ENCODE measurements at places on chromosomes 7 and 10.

DNA sequence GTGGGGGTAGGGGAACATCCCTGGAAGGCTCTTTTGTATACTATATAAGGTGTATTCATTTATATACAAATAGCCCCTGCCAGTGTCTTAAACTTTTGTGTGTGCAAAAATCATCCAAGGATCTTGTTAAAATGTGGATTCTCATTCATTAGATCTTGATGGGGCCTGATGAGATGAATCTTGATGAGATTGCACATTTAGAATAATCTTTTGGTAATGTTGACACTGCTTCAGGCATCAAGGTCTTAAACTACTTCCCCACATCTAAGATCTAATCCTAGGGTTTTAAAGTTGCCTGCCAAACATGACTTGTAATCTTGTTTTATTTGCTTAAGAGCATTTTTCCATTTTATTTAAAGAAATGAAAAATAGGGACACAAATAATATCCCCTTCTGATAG is 13.0 kb downstream of the TLX1 start:
- DNase-seq = no peak

DNA sequence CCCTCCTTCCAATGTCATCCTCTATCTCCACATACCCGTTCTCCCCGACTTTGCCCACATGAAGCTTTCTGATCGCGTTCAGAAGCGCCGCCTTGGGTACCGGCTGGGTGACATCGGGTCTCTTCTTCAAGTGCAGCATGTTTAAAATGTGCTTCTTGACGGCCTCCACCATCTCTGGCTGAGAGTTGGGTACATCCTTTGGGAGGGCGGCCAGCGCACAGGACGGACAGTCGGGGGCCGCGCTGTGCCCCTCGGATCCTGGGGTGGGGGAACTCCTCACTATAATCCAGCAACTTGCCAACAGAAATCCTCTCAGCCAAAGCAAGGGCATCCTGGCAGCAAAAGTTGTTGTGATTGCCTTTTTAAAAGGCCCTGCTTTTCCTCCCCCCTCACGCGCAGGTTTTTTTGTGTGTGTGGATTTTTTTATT is 2.8 kb downstream of the INHBA start:
- no peak for DNase-seq

DNA sequence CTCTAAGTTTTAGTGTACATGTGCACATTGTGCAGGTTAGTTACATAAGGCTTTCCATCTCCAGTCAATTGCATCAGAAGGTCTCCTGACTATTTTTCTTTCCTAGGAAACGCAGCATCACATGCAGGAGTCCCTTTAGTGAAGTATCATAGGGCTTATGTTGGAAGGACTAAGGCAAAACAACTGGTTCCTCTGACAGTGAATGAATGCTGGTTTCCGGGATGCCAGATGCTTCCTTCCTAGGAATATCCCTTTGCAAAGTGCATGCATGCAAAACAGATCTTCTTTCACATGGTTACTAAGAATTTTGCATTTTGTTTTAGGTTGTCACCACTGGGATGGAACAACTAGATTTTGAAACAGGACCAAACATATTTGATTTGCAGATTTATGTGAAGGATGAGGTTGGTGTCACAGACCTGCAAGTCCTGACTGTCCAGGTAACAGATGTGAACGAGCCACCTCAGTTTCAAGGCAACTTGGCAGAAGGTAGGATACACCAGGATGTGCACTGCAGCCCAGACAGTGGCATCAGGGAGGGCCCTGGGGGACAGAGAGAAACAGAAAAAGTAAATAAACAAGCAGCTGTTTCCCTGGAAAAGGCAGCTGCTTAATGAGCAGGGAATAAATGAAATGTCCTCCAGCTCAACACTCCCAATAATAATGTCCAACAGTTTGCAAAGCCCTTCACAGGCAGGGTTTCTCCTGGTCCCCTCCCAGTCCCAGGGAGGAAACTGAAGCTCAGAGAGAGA is 17.8 kb downstream of the CDHR3 start:
- no peak for DNase-seq

DNA sequence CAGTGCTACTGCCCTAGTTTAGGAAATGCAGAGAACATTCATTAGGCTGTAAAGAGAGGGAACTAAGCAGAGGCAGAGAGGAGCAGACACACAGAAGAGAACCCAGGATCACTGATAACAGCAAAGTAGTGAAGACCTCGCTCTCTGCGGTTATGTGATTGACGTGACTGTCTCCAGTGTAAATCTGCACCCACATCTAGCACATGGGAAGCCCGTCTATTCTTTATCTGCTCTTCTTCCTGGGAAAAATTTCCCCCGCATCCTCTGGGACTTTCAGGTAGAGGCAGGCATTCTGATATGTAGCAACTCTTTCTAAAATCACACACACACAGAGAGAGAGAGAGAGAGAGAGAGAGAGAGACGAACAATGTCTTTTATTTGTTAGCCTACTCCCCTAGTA is 699.6 kb downstream of the GRID1 start:
- DNase-seq = no peak

- DNase-seq = no peak
Measured at GRCh38 chr10:124710266-124710881, 33.8 kb downstream of the FAM53B start.

All from effector memory CD8-positive, alpha-beta T cell (primary cell).